IMR-90 (cell line): ENCODE measurements at places on chromosomes 6 and 20. TPM values are rescaled to one million over a fixed set of nuclear protein-coding genes. Genes with fewer than 3 reads are reported as not detected.

DNA sequence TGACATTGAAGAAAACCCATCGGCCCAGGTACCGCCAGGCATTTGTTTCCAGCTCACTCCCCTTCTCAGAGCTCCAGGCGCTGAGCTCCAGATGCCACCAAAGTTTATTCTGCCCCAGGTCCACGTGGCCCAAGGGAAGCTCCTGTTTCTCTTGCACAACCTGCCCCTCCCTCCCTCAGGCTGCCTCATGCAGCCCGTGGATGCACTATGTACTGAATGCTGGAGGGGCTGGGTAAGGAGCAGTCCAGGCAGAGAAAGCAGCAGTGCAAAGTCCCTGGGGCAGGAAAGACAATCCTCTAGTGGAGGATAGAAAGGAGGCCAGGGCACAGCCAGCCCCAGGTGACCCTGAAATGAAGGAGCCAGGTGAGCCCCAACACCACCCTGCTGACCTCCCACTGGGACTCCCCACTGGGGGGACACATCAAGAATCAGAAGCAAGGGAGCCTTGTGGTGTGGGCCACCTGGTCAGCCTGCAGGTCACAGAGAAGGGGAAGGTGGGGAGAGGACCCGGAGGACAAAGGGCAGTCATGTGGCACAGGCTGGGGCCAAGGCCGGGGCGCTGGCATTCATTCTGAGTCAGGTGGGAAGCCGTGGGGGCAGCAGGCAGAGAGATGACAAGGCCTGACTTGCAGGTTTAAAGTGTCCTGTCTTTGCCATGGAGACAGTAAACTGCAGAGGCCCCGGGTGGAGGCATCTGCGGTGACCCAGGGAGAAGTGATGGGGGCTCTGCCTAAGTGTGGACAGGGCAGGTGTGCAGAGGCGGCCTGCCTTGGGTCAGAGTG, 230.1 kb downstream of the PREX1 start:
- DNase-seq, result no peak

The RSPH4A gene
- polyA plus RNA-seq, result 0.10 and 0.19 TPM in 2 replicates

GRCh38 chr6:79571030-79571367, 33.8 kb upstream of the LCA5 start:
- no peak for DNase-seq

The EPB41L1 gene
- polyA plus RNA-seq, result 33.6 and 33.7 TPM in 2 replicates

DNA sequence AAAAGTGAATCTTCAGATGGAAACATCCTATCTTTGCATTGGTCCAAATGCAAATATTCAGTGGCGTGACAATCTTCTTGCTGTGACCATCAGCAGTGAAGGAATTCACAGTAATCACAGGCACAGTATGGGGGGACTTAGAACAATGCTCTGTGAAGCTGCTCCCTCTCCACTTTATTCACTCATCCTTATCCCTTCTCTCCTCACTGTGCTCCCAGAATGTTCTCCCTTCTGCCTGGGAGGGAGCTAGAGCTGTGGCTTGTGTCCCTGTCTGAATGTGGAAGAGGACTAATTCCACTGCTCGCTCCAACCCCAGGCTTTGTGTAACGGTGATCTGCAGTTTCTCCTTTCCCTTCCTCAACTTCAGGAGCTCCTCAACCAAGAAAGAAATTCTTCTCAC, 243.7 kb downstream of the ALDH8A1 start:
- DNase-seq, result no peak

The SPATA25 gene
- 0.36 and 1.0 TPM in 2 replicates for polyA plus RNA-seq

GRCh38 chr6:131692031-131692430, 9.2 kb downstream of the OR2A4 start:
- DNase-seq, result no peak

GRCh38 chr6:72651174-72651573, 29.3 kb downstream of the KCNQ5 start:
- DNase-seq, result no peak

GRCh38 chr6:32963866-32964265, 4.5 kb upstream of the BRD2 start:
- DNase-seq, result no peak

DNA sequence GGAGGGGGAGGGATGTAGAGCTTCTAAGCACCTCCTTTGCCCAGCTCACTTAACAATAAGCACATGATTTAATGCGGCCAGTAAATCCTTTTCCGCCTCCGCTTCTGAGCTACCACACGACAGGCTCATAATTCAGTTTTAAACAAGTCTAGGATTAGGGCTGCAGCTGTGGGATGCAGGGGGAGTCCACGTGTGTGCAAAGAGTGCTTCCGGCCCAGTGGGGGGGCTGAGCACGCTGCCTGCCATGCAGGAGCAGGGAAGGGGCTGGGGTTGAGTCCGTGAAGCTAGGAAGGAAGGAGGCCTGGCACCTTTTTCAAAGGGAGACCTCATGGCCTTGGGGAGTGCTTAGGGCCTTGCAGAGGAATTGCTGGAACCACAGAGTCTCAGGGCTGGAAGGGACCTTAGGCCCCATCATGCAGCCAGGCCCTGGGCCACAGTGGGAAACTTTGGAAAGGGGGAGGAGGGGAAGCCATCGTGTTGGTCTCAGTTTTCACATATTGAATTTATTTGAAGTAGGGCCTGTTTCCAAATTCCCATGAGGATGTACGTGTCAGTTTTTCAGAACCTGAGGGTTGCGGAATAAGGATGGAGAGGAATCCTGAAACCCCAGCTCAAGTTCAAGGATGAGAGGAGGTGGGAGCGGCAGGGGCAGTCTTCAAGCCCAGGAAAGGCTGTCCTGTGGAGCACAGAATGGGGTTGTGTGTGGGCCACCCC, 96.1 kb downstream of the VEGFA start:
- DNase-seq, result no peak

- no peak for DNase-seq
Observed at GRCh38 chr6:3162067-3162497, 4.7 kb upstream of the TUBB2A start.

The COX7A2 gene
- polyA plus RNA-seq, result 174 and 185 TPM in 2 replicates

The MYMX gene
- polyA plus RNA-seq, result not detected in 2 replicates

DNA sequence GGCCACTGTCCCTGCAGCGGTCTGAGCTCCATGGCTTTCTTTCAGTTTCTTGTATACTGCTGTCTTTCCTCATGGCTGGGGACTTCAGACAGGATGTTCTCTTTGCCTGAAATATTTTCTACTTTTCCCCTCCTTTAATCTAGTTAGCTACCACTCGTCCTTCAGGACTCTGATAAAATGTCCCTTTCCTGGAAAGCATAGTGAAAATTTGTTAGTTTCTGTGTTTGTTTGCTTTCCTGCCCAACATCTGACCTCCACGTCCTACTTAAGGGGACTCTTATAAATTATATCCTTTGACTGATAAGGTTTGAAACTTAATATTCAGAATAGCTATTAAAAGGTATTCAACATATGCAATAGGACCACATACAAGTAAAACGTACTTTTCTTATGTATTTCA, 48.8 kb upstream of the KLHL31 start:
- no peak for DNase-seq

DNA sequence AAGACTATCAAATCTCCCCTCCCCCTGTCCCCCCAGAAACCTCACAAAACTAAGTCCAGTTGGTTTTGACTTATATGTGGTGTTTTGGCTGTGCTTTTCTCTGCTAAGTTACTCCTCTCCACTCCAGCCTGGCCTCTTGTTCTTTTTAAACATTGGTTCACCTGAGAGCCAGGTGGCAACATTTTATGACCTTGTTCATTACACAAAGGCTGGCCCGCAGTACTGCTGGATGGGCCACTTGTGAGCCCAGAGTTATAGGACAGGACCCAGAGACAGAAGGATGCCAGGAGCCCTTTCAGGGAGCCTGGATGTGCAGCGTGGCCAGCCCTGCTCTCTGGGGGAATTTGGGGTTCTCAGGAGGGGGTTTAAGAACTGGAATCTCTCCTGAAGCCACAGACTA, 90.0 kb downstream of the RAMACL start:
- no peak for DNase-seq

DNA sequence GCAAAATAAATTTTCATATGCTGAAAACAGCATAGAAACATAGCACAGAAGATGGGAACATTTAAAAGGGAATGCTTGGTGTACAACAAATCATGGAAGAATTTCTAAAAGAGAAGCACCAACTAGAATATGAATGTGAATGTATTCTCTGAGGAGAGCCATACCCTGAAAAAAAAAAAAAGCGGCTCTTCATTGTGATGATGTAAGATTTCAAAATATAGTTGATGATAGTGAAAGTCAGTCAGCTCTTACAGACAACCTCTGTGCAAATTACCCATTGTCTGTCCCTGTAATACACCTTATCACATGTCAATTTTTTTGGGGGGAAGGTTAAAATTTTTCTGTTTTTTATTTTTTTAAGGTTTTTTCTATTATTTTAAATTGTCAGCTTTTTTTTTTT, 58.6 kb upstream of the PTCHD4 start:
- DNase-seq, result no peak

GRCh38 chr6:137236581-137237355, 17.6 kb upstream of the IFNGR1 start:
- no peak for DNase-seq

DNA sequence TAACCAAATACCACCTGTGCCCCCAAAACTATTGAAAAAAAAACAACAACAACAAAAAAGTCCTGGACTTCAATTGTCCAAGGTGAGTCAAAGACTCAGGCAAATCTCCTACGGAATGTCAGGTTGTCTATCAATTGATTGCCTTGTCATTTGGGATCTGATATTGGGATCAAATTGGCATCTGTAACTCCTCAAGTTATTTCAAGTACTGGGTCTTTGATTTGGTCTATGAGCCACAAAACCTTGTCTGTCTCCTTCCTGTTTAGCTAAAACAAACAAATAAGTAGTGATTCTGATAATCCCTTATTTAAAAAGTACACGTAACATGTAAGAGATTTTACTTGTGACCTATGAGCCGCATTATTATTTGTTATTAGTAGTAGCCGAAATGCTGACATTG, 231.6 kb upstream of the ZNF217 start:
- no peak for DNase-seq

The CLDN20 gene
- polyA plus RNA-seq, result not detected in 2 replicates

The GATA5 gene
- not detected in 2 replicates for polyA plus RNA-seq

DNA sequence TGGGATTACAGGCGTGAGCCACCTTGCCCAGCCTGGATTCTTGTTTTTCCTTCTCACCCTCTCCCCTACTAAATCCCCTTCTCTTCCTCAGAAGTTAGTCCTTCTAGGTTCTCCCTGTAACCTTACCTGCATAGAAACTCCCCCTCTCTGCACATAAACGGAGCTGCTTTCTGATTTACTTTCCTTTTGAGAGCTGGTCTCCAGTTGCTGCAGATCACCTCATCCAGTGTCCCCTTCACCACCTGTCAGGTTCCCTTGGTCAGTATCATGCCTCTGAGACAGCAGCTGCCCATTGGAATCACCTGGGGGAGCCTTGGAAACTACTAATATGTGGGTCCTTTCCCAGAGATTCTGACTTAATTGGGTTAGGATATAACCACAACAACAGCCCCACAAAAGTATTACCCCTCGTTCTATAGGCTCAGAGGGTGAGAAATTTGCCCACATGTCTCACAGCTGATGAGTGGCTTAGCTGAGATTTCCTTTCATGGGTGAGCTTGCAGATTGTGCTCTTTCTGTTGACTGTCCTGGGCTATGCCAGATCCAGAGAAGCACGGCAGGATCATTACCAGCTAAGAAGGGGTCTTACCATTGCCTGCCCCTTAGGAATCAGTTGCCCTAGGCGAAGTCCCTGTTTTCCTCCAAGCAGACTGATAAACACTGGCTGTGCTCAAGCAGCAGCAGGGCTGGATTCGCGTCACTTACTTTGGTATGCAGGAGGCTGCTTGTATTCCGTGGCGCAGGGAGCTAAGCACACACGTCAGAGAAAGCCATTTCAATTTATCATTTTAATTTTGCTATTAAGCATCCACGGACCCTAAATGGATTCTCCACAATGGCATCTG, 51.3 kb downstream of the AKAP12 start:
- DNase-seq, result peak; percentile 96

- DNase-seq, result no peak
Observed at GRCh38 chr20:51125105-51125504, 102.2 kb upstream of the KCNG1 start.

The MAS1 gene
- under 0.01 TPM in 1 of 2 replicates, not detected in the other for polyA plus RNA-seq

GRCh38 chr6:50021894-50022293, at the start of gene DEFB110:
TSS of gene DEFB110 (minus strand) at chr6:50021994. CDS start at chr6:50021935, 59 bp downstream.
- no peak for DNase-seq

- DNase-seq, result no peak
Observed at GRCh38 chr6:127404133-127404532, 55.1 kb downstream of the KIAA0408 start.

The STX16 gene
- 48.5 and 58.2 TPM in 2 replicates for polyA plus RNA-seq

DNA sequence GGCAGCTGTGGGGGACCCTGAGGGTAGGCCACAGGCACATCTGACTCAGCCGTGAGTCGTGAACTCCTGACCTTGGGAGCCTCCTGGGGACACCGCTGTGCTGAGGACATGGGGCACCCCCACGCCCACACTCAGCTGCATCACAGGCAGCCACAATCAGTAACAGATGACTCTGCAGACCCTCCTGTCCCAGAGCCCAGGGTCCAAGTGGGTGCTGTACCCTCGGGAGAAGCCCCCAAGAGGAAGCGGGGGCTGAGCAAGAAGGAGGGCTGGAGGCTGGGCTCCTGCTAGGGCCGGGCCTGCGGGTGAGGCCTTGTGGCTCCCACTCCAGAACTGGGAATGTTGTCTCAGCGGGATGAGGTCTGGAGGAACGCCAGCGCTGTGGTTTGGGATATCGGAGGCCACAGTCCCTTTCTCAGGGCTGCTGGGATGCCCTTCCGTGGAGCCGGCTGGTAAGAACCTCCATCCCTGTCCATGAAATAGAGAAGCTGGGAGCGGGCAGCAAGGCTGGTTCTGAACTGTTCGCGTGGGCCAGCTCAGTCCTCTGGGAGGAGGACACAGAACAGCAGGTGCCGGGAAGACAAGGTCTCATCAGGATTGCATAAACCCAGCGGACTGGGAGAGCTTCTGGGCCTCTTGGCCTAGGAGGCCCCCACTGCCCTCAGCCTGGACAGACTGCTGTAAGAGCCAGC, 3.1 kb upstream of the LAMA5 start:
- DNase-seq, result peak; percentile 79

The BCL2L1 gene
- 40.2 and 41.9 TPM in 2 replicates for polyA plus RNA-seq

DNA sequence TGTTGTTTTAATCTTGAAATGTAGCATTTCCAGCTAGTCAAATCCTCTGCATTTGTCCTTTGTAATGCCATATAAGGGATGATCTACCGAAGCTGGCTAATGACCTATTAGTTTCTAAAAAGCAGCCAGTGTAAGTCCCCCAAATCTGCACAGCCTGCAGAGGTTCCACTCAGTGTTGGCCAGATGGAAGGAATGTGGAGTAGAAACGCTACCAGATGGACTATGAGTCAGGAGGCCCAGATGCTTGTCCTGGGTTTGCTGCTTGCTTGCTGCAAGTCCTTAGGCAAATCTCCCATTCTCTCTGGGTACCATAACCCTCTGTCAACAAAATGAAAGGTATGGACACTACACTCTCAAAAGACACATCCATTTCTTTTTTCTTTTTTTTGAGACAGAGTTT, 149.8 kb downstream of the BTBD9 start:
- DNase-seq, result peak; percentile 85

The BIRC7 gene
- polyA plus RNA-seq, result not detected in 2 replicates

The GPLD1 gene
- 0.05 and 0.11 TPM in 2 replicates for polyA plus RNA-seq

The PROCR gene
- 41.9 and 60.5 TPM in 2 replicates for polyA plus RNA-seq
